ENCODE measurements at places on chromosomes 13 and 19.
A peak's percentile ranks its signal among the peaks of the same experiment; 100 is the strongest.

GRCh38 chr13:57636816-57637215, 5.3 kb downstream of the PCDH17 start:
- no peak for ATAC-seq

DNA sequence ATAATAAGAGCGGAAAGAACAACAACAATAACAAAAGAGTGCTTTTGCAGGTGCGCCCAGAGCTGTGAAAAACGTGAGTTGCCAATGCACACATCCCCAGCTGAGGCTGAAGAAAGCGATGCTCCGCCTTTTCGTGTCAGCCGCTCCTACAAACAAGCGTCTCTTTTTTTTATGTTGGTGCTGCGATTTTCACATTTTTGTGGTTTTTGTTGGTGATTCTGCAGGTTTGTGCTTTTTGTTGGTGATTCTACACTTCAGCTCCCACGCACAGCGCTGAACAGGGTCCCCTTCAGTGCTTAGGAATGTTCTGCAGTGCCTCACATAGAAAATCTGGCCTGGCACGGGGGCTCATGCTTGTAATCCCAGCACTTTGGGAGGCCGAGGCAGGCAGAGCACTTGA, 7.3 kb upstream of the SBK3 start:
- no peak for ATAC-seq

- ATAC-seq, result no peak
Measured at GRCh38 chr13:109204657-109205056, 575.2 kb downstream of the MYO16 start.

DNA sequence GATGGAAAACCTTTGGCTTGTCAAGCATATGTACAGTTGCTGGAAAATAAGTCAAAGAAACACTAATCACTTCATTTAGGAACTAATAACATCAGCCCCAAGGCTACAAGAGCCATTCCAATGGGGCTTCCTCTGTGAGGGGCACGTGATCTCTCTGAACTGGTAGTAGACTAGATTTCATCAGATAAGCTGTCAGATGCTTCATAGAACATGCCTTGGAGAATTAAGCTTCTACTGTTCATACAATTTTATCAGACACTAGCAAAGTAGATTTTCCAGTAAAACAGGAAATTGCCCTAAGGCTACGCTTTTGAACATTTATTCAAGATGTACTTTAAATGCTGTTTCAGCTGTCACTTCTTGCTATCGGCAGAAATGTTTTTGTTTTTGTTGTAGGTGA, 107.8 kb downstream of the EDNRB start:
- ATAC-seq, result no peak

- peak; percentile 84 for ATAC-seq
Measured at GRCh38 chr13:24684600-24684998, 4.4 kb downstream of the ATP12A start.

DNA sequence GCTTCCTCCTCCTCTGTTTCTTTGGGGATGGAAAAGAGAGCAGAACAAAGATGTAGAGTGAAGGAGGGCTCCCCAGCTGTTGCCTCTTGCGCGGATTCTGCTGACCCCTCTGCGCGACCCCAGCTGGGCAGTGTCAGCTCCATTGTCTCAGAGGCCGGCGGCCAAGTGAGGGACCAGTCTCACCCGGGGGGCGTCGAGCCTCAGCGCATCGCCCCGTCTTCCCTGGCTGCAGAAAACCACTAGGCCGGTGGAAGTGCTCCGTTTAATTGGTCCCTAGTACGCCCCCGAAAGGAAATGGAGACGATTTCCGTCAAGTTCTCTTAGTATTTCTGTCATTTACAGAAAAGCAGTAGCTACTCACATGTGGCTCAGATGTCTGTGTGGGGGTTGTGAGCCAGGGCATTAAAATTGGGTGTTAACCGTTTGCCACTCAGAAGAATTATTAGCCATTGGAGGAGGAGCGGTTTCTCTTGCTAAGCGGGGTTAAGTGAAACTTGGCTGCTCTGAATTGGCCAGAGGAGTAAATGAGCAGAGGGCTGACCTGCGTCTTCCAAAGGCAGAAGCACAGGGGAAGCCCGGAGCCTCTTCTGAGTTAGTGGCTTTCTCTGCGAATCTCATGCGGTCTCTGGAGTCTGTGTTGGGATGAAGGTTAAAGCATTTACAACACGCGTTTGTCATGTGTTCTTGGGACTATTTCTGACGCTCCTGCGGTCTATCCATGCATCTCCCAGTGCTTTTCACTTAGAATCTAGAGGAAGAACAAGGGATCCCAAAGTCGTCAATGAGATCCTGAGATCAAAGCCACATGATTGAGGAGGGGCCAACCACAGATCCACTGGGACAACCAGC, 132.8 kb upstream of the MYO16 start:
- peak; percentile 26 for ATAC-seq

DNA sequence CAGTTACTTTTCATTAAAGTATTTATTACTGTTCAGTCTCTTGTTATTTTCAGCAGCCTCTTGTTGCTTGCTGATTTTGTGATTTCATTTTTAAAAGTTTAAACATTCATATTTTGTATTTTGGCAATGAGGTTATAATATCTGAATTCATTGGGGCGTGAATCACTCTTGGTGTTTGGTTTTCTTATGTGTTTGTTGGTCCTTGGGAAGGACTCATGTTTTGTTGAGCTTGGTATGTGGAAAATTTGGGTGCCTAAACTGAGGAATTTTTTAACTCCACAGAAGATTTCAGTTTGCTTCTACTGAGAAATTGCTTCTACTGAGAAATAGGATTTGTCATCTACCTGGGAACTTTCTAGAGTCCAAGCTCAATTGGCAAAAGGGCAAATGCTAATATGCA, 38.2 kb downstream of the PDS5B start:
- ATAC-seq, result no peak

GRCh38 chr13:19607523-19608078, 25.9 kb upstream of the MPHOSPH8 start:
- ATAC-seq, result no peak

GRCh38 chr19:34120846-34121639, 51.3 kb upstream of the LSM14A start:
- peak; percentile 78 for ATAC-seq

GRCh38 chr13:91375116-91375729, 23.2 kb upstream of the GPC5 start:
- peak; percentile 57 for ATAC-seq

GRCh38 chr13:34578471-34578870, 363.6 kb upstream of the NBEA start:
- no peak for ATAC-seq
